CD4-positive, alpha-beta T cell treated with Interferon gamma for 1 hour (primary cell): ENCODE measurements at places on chromosomes 12 and 14.

DNA sequence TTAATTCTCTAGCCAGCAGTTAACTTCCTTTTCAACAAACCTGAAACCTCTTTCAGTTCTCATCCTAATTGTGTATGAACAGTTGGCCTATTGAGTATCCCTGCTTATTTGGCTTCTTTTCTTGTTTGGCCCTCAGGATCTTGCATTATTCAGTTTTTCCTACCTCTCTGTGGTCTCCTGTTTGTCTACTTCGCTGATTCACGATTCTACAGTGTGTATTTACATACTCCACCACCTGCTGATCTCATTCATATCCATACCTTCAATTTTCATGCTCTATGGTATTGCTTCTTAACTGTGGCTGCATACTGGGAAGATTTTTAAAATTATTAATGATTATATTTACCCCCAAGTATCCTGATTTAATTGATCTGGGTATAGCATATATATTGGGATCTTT, 56.4 kb downstream of the RASSF9 start:
- no peak for DNase-seq

- DNase-seq: no peak
Measured at GRCh38 chr12:25262389-25263074, 11.8 kb upstream of the KRAS start.

- no peak for DNase-seq
Measured at GRCh38 chr12:89185889-89186288, 166.4 kb downstream of the DUSP6 start.

DNA sequence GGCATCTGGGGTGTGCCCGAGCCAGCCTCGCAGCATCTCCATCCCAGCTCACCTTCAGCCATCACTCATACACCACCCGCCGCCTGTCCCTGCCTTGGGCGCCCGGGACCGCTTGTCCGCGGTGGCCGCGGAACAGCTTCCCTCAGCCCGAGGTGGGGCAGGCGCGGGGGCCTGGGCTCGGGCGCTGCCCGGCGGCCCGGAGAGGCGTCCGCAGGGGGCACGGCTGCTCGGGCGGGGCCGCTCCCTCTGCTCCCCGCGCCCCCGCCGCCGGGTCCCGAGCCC, 430 bp downstream of the SLC41A2 start:
- DNase-seq: peak; percentile 4
